ENCODE measurements at places on chromosomes 11 and 22. TPM values are rescaled to one million over a fixed set of nuclear protein-coding genes. Genes with fewer than 3 reads are reported as not detected.

DNA sequence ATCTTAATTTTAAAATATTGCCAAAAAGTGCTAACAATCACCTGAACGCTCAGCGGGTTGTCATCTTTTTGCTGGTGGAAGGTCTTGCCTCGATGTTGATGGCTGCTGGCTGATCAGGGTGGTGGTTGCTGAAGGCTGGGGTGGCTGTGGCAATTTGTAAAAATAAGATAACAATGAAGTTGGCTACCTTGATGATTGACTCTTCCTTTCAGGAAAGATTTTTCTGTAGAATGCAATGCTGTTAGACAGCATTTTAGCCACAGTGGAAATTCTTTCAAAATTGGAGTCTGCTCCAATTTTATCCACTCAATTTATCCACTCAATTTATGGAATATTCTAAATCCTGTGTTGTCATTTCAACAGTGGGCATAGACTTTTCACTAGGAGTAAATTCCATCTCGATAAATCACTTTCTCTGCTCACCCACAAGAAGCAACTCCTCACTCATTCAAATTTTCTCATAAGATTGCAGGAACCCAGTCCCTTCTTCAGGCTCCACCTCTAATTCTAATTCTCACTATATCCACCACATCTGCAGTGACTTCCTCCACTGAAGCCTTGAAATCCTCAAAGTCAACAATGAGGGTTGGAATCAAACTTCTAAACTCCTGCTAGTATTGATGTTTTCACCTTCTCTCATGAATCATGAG is 78.8 kb downstream of the LINC01488 start:
- no peaks in the 10 kb centered on the region for H3K27me3 ChIP-seq
- no peak overlapping the region for H3K4me3 ChIP-seq
- H3K4me1 ChIP-seq, result no peaks in the 10 kb centered on the region
- H3K36me3 ChIP-seq, result no peaks in the 10 kb centered on the region
- no peak for DNase-seq
- no peak overlapping the region for H3K27ac ChIP-seq

DNA sequence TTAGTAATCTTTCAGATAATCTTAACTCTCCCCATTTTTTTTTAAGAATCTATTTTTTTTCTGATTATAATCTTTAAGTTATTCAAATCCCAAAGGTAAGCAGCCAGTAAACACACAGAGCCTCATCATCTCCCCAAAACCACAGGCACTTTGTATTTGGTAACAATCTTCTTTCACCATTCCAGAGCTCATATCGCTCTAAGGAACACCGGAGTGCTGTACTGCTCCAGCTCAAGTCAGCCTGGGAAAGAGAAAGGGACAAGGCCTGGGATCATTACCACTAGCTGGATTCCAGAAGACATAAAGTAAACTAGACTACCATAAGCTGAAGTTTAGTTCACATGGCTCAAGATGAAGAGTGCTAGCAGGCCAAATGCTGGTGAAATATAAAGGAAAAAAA is 73.0 kb upstream of the APOA1 start:
- no peak for DNase-seq
- H3K4me3 ChIP-seq, result no peak overlapping the region
- no peaks in the 10 kb centered on the region for H3K27me3 ChIP-seq
- H3K36me3 ChIP-seq, result no peaks in the 10 kb centered on the region

- H3K4me3 ChIP-seq, result no peak overlapping the region
- H3K4me1 ChIP-seq, result peaks cover 16% of the 10 kb centered on the region
- H3K27me3 ChIP-seq, result no peaks in the 10 kb centered on the region
- H3K36me3 ChIP-seq, result no peaks in the 10 kb centered on the region
- DNase-seq, result no peak
These were observed 42.0 kb downstream of the PACS1 start for GRCh38 chr11:66112041-66112491.

DNA sequence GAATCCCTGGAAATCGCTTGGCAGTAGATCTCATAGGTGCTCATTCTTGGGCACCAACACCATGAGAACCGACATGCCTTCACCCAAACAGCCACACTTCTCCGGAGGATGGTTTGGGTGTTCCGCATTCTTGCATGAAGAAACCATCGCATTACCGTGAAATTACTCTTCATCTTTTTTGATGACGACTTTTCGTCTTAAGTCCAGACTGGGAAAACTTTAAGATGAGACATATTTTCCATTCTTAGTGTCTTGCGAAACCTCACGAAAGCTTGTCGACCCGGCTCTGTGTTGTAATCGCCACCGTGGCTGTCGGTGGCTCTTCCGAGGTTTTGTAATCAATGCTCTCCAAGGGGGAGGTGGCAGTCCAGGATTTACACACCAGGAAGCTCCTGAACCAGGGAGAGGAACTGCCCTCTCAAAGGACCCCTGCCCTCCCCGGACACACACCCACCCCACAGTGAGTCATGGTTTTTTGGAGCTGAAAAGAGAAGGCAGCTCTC is 1.7 kb downstream of the TOM1 start:
- H3K27me3 ChIP-seq, result no peaks in the 10 kb centered on the region
- DNase-seq, result no peak
- H3K4me3 ChIP-seq, result no peak overlapping the region
- H3K4me1 ChIP-seq, result no peaks in the 10 kb centered on the region
- H3K27ac ChIP-seq, result peak overlapping the region; percentile 18

GRCh38 chr22:19628038-19628776 is 86.1 kb upstream of the SEPTIN5 start:
- H3K27me3 ChIP-seq, result no peaks in the 10 kb centered on the region
- H3K27ac ChIP-seq, result no peak overlapping the region
- no peak overlapping the region for H3K4me3 ChIP-seq
- H3K4me1 ChIP-seq, result no peaks in the 10 kb centered on the region
- H3K36me3 ChIP-seq, result no peaks in the 10 kb centered on the region

- no peaks in the 10 kb centered on the region for H3K36me3 ChIP-seq
- peak overlapping the region; percentile 42 for H3K4me3 ChIP-seq
- DNase-seq, result no peak
- no peaks in the 10 kb centered on the region for H3K27me3 ChIP-seq
- peaks cover 2% of the 10 kb centered on the region for H3K4me1 ChIP-seq
- H3K27ac ChIP-seq, result no peak overlapping the region
These were observed 704.8 kb downstream of the DLG2 start for GRCh38 chr11:84922212-84922805.

- H3K36me3 ChIP-seq, result no peaks in the 10 kb centered on the region
- H3K27ac ChIP-seq, result no peak overlapping the region
- H3K4me1 ChIP-seq, result no peaks in the 10 kb centered on the region
- H3K4me3 ChIP-seq, result no peak overlapping the region
- no peak for DNase-seq
- no peaks in the 10 kb centered on the region for H3K27me3 ChIP-seq
These were observed 61.9 kb upstream of the BARX2 start for GRCh38 chr11:129313541-129314297.

GRCh38 chr11:36000616-36001190 is 56.8 kb downstream of the LDLRAD3 start:
- H3K4me3 ChIP-seq, result no peak overlapping the region
- H3K36me3 ChIP-seq, result no peaks in the 10 kb centered on the region

DNA sequence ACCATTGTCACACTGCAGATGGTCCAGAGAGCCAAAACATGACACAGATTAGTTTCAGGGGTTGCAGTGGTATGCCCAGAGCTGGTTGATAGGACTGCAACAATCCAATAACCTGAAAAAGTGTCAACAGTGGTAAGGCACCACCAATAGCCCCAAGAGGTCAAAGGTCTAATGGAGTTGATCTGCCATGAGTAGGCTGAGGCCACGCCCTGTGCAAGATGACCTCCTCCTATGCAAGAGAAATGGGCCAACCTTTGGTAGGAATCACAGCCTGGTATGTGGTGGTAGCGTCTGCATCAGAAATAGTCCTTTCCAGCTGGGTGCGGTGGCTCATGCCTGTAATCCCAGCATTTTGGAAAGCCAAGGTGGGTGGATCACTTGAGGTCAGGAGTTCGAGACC is 19.6 kb downstream of the GUCD1 start:
- H3K36me3 ChIP-seq, result no peaks in the 10 kb centered on the region
- no peak overlapping the region for H3K27ac ChIP-seq
- H3K27me3 ChIP-seq, result no peaks in the 10 kb centered on the region
- peaks cover 4% of the 10 kb centered on the region for H3K4me1 ChIP-seq

Gene PITPNM1
- 74.7 TPM for total RNA-seq

GRCh38 chr11:44983786-44984185 is 33.1 kb upstream of the TP53I11 start:
- DNase-seq, result no peak
- no peak overlapping the region for H3K27ac ChIP-seq
- no peak overlapping the region for H3K4me3 ChIP-seq
- H3K4me1 ChIP-seq, result no peaks in the 10 kb centered on the region

DNA sequence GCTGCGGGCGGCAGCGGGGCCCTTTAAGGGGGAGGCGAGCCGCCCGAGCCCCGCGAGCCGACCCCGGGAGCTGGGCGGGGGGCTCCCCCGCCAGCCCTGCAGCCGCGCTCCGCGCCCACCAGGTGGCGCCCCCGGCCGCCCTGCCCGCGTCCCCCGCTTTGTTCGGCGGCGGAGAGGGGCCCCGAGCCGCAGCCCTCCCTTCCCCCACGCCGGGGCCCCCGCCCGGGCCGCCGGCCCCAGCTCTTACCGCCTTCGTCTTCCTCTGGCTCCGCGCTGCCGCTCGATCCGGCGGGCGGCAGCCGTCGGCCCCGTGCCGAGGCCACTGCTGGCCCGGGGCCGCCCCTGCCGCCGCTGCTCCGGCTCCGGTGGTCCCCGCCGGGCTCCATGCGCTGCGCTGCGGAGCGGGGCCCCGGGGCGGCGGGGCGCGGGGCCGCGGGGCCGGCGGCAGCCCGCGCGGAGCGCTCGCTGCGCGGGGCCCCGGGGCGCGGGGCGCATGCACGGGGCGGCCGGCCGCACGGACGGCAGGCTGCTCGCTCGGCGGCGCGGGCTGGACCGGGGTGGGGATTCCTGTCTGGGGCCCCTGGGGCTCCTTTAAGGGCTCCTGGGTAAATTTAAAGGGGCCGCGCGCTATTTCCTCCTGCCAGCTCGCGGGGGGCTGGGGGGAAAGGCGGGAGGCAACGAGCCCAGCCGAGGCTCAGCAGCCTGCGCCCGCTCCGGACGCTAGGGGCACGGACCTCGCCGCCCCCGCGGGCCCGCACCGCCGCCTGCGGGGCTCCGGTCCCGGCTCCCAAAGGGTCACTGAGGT is at the start of gene ZFTA:
Gene ZFTA (minus strand): TSS at position 539 of the 805 bp plus-strand sequence. CDS start 153 bp downstream, at position 386.
- no peaks in the 10 kb centered on the region for H3K27me3 ChIP-seq
- H3K4me1 ChIP-seq, result peaks cover 19% of the 10 kb centered on the region
- H3K36me3 ChIP-seq, result no peaks in the 10 kb centered on the region
- H3K27ac ChIP-seq, result peak within 1 kb of the TSS; percentile 33
- H3K4me3 ChIP-seq, result peak within 1 kb of the TSS; percentile 82

Gene MRPL11
- 34.1 TPM for total RNA-seq

DNA sequence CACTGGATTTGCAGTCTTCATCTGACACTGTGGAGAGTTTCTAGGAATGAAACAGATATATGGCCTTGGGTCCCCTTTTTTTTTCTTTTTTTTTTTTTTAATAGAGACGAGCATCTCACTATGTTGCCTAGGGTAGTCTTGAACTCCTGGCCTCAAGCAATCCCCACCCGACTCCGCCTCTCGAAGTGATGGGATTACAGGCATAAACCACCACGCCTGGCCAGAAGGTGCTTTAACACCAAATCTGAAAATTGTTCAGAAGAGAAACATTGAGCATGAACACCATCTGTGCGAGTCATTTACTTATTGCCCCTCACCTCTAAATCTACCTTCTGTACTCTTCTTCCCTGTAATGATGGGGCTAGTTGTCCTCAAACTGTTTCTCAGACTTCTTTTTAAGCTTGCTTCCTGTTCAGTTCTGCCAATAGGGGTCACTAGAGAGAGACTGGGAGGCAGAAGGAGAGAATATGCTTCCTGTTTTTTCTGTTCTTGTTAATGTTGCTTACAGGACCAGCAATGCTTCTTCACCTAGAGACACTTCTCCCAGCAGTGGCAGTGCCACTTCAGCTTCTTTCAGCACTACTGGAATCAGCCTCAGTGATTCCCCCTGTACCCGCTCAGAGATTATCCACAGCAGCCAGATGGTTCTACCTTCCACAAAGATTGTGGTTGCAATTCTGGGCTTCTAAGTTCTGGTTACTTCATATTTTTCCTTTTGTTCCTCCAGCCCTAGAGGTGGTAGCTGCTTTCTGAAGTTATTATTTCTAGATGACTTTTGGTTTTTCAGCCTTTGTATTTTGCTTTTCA is 20.8 kb upstream of the ZBED5 start:
- no peak overlapping the region for H3K4me3 ChIP-seq
- no peaks in the 10 kb centered on the region for H3K36me3 ChIP-seq
- H3K4me1 ChIP-seq, result no peaks in the 10 kb centered on the region
- H3K27ac ChIP-seq, result no peak overlapping the region

Gene OR51B2
- not detected for total RNA-seq

GRCh38 chr11:105297463-105297862 is 157.9 kb upstream of the CARD18 start:
- no peak overlapping the region for H3K27ac ChIP-seq
- H3K27me3 ChIP-seq, result no peaks in the 10 kb centered on the region
- no peak overlapping the region for H3K4me3 ChIP-seq

DNA sequence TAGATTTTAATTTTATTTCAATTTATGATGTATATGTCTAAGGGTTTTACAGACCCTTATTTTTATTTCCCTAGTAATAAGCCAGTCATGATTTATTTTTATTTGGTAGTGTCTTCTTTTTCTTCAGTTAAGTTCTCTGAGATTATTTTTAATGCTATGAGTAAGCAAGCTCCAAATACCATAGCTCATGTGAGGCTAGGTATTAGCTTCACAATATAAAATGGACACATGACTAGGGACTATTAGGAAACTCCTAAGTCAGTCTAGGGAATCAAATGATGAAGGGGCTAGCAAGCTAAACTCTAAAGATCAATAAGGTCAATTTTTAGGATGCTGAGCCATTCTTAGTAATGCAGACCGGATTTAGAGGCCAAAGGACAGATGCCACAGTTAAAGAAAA is 45.9 kb downstream of the CKAP5 start:
- no peak for DNase-seq
- H3K27me3 ChIP-seq, result no peaks in the 10 kb centered on the region
- H3K36me3 ChIP-seq, result peaks cover 7% of the 10 kb centered on the region
- no peak overlapping the region for H3K4me3 ChIP-seq
- no peak overlapping the region for H3K27ac ChIP-seq

- DNase-seq, result no peak
- H3K27ac ChIP-seq, result no peak overlapping the region
- H3K4me1 ChIP-seq, result peaks cover 9% of the 10 kb centered on the region
- H3K4me3 ChIP-seq, result no peak overlapping the region
- H3K36me3 ChIP-seq, result peaks cover 8% of the 10 kb centered on the region
These were observed 1.4 kb downstream of the ZFPL1 start for GRCh38 chr11:65085446-65085845.

DNA sequence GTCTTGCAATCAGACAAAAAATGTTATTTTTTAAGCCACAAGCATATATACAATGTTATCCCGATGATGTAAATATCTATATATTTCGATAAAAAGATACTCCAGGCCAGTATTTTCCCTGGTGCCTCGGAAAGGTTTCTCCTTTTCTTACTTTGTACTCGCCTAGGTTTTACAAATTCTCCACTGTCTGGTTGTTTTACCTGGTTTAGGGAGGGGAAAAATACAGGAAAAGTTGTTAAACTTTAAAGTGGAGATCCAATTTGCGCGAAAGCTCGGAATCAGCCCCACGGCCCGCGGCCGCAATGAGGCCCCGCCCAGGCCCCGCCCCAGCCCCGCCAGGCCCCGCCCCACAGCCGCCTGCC is 58.4 kb upstream of the WNT7B start:
- no peaks in the 10 kb centered on the region for H3K27me3 ChIP-seq
- H3K4me3 ChIP-seq, result peak overlapping the region; percentile 66
- H3K4me1 ChIP-seq, result peaks cover 12% of the 10 kb centered on the region
- H3K36me3 ChIP-seq, result no peaks in the 10 kb centered on the region
